BE2C (cell line): ENCODE measurements at places on chromosomes 11 and 22.
A peak's percentile ranks its signal among the peaks of the same experiment; 100 is the strongest.

GRCh38 chr11:17610085-17610894 is 63.2 kb downstream of the OTOG start:
- no peak for DNase-seq

GRCh38 chr11:56950510-56950909 is 38.2 kb upstream of the OR5AK2 start:
- no peak for DNase-seq

DNA sequence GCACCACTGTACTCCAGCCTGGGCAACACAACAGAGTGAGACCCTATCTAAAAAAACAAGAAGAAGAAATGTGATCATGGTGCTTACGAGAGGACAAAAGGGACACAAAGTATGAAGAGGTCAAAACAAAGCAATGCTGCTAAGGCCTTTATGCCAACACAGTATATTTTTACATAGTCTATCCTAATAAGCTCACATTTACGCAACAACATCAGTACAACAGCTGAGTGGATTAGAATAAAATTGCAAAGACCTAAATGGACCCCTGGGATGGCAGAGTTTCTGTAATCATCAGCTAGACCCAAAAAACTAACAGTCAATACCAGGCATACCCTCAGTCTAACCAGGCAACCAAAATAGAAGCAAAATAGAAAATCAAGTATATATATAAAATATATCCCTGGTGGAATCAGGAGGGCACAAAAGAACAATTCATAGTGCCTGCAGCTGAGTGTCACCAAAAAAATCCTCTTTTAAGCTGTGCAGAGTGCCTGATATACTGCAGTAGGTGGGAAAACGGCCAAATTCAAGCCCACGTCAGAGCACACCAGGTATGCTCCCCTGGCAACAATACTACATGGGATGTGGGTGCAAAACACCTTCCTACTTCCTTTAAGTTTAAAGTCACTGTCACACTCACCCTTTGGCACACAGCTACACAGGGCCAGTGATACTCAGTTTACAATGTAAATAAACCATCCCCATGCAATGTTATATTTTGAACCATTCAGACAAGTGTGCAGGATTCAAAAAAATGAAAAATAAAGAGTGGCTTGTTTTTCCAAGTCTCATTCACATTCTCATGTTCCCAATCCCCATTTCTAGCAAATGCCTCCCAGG is 57.8 kb downstream of the RBFOX2 start:
- no peak for DNase-seq

DNA sequence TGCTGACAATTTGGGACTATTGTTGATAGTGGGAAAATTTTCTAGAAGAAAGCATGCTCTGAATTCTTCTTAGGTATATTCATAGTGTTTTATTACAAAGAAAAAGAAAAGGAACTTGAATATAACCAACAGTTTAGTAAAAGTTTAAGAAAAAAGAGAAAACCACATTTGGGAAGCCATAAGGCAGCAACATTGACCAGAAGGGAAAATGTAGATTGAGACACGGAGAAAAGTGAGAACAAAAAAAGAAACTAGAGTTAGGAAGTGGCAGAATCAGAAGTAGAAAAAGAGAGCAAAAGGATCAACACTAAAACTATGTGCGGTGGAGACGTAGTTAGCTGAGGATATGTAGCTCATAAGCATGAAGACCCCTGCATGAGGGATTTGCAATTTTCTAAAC is 1398.2 kb downstream of the LRRC4C start:
- DNase-seq: no peak

GRCh38 chr22:36425977-36426523 is 38.3 kb upstream of the MYH9 start:
- no peak for DNase-seq

- DNase-seq: no peak
Measured at GRCh38 chr11:35260342-35260985, 121.5 kb downstream of the CD44 start.

DNA sequence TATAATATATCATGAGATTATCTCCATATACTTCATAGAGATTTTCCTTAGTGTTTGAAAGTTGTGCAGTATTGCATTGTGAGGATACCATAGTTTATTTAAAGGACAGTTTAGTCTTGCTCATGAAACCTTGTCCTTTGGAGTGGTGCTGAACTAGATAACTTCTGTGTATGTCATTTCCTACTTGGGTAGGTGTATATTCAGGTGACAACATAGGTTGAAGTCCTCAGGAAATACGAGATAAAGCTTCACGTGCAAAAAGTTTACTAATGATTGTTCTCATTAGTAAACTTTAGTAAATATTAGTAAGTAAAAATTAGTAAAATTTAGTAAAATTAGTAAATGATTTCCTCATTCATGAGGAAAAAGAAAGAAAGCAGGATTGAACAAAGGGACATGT is 521.3 kb upstream of the LRRC4C start:
- no peak for DNase-seq

DNA sequence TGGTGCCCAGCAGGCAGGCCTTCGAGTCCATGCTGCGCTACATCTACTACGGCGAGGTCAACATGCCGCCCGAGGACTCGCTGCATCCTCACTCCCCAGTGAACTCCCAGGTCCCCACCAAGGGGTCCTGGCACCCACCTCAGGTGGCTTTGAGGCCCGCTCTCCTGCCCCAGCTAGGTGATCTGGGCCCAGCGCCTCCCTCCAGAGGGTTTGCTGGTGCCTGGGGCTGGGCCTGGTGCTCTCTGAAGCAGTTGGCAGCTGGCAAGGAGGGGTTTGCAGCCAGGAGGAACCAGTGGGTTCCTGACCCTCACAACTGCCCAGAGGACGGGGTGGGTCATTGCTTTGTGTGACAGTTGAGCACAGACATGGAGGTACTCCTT is 5.9 kb downstream of the THAP7 start:
- no peak for DNase-seq

GRCh38 chr22:28831140-28832072 is 31.0 kb upstream of the XBP1 start:
- DNase-seq: no peak

DNA sequence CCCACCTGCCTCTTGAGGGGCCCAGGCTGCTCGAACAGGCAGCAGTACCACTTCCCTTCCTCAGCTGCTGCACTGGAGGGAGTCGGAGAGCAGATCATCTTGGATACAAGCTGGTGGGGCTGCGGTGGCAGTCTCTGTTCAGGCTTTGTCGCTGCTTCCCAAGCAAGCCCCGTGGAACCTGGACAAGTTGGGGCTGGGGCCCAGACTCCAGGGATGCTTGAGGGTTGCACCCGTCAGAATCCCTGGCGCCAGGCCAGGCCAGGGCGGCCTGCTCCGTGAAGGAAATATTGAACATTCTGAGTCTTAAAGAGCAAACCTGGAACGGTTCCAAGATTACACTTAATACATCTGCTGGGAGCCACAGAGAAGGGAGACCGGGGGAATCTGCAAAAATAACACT is 310.1 kb upstream of the SORL1-AS1 start:
- peak; percentile 84 for DNase-seq

DNA sequence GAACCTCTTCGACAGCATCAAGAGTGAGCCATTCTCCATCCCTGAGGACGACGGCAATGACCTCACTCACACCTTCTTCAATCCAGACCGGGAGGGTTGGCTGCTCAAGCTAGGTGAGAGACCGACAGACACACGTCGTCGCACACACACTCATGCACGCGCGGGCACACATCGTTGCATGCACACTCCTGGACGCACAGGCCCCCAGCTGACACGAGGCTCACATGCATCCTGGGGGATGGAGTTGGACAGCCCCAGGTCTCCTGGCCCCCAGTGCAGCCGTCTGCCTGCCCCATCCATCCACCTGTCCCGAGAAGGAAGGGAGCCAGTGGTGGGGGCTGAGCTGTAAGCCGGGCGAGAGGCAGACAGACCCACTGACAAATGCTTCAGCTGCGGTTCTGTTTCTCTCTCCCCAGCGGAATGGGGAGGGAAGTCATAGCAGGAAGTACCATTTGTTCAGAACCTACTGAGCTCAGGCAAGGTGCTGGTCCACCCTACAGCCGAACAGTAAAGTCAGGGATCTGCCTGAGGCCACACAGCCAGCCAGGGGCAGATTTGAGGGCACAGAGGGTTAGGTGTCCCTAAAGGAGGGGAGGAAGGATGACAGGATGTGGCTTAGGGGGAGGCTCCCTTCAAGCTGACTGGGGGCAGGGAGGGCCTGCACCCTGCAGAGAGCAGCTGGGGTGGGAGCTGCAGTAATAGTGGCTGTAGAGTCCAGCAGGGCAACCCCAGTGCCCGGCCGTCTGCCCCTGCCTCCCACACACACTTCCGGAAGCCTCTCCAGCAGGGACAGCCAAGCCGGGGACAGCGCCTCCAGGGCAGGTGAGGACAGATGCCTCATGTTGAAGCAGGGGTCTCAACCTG is 27.1 kb downstream of the CYTH4 start:
- DNase-seq: no peak

GRCh38 chr11:104637662-104638170 is 260.5 kb downstream of the CASP12 start:
- no peak for DNase-seq

DNA sequence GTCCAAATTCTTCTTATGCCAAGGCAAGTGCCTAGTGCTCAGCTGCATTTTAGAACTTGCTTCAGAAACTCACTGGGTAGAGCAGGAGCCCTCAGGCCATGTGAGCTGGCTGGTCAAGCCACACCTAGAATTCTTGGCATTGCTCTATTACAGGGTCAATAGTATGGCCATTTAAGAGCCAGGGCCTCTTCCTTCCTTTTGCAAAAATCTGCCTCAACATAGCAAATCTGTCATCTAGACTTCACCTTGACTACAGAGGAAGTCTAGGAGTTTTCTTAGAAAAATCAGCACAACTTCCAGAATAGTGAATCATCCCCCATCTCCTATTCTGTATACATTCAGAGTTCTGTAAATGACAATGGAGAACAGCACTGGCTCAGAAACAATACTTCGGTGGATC is 112.0 kb upstream of the TTC12 start:
- DNase-seq: no peak

DNA sequence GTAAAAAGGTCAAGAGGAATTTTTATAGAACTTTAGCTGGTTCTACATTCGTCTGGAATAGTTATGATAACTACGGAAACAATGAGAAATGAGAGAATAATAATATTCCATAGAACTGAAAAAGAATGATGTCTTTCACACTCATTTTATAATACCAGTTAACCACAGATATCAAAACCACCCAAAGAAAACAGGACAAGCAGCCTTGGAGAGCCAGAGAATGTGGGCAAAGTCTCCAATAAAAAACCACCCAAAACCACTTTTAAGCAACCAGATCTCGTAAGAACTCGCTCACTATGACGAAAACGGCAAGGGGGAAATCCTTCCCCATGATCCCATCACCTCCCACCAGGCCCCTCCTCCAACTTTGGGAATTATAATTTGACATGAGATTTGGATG is 60.8 kb downstream of the ARHGAP32 start:
- DNase-seq: no peak

DNA sequence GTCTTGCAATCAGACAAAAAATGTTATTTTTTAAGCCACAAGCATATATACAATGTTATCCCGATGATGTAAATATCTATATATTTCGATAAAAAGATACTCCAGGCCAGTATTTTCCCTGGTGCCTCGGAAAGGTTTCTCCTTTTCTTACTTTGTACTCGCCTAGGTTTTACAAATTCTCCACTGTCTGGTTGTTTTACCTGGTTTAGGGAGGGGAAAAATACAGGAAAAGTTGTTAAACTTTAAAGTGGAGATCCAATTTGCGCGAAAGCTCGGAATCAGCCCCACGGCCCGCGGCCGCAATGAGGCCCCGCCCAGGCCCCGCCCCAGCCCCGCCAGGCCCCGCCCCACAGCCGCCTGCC is 58.4 kb upstream of the WNT7B start:
- DNase-seq: no peak

DNA sequence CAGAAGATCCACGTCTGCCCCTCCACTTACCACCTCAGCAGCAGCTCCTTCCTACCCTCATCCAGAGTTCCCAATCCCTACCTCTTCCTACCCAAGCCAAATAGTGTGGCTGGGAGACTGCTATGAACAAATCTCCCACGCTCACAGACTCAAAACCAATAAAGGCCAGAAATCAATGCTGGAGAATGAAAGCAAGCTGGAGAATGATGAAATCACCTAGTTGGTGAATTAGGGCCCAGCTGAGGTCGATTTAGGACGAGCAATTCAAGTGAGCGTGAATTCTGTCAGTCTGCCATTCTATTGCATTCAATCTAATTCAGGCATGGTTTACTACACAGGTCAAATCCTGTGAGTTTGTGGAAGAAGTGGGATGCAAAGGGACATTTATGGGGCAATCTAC is 22.5 kb downstream of the COMMD9 start:
- no peak for DNase-seq

DNA sequence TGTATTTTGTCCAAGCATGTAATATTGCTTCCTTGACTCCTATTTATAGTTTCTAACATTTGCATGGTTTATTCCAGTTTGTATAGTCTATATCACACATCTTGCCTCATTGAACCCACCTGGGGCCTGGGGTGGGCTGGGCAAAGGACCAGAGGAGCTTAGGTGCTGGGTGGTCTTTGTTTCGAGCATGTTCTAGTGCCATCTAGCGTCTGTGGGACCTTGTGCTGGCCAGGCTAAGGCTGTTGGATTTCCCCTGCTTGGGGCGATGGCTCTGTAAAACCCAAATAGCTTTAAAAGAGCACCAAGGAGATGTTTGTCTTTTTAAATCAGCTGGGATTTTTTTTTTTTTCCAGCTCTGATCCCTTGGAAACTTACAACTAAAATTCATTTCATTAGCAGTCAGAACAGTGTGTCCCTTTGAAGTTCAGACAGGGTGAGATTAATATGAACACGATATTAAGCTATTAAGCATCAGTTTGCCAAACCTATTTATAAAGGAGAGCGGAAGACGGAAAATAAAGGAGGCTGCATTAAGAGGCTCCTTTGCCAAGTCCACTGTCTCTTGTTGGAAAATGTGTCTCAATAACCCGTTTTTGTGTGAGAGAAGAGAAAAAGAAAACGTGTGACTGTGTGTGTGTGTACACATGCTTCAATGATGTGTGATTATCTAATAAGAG is 157.4 kb downstream of the COMMD9 start:
- peak; percentile 41 for DNase-seq

- no peak for DNase-seq
Measured at GRCh38 chr22:30186510-30186909, 60.0 kb downstream of the LIF start.

GRCh38 chr11:70876685-70877084 is 375.7 kb downstream of the SHANK2 start:
- DNase-seq: no peak

GRCh38 chr22:36839356-36840073 is 21.3 kb upstream of the NCF4 start:
- no peak for DNase-seq
